Gastrocnemius medialis (tissue), 4 donors: ENCODE measurements at places on chromosomes 5 and 9.

DNA sequence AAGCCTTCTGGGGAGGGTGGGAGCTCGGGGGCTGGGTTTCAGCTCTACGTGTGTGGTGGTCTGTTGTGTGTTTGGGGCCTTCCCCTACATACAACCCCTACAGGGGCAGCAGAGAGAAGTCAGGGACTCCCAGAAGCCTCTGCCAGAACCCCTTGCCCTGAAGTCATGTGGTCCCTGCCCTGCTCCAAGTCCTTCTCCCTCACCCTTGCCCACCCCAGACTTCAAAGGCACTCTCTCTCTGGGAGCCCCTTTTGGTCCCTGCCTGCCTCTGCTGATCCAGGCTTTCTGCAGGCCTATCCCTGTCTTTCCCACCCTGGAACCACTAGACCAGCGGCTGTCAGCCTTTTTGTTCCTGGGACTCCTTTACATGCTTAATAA lies 61.1 kb upstream of the PSD2 start:
- H3K4me3 ChIP-seq, result no peak overlapping the region
- H3K27me3 ChIP-seq, result no peaks in the 10 kb centered on the region
- no peaks in the 10 kb centered on the region for H3K4me1 ChIP-seq
- no peak overlapping the region for H3K27ac ChIP-seq

DNA sequence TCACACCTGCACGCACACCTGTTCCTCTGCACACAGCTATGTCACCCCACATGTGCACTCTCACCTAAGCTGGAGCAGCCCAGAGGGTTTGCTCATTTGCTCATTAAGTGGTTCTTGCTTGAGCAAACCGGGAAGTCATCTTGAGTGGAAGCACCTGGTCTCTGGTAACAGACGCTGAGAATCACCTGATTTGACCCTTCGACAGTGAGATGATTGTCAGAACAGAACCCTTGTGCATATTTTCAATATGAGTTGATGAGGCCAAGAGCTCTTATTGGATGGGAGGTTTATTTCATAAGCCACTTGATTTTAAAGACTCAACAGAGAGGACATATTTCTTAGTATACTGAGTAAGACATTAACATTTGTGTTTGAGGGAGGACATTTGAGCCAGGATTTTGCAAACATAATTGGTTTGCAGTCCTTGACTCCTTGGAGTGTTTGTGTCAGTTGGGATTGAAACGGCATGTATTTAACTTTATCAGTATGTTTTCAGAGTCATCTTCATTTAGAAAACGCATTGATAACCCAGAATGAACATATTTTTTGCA lies 22.1 kb upstream of the LPCAT1 start:
- no peak overlapping the region for H3K4me3 ChIP-seq
- no peaks in the 10 kb centered on the region for H3K4me1 ChIP-seq
- no peaks in the 10 kb centered on the region for H3K36me3 ChIP-seq
- H3K27ac ChIP-seq, result no peak overlapping the region

DNA sequence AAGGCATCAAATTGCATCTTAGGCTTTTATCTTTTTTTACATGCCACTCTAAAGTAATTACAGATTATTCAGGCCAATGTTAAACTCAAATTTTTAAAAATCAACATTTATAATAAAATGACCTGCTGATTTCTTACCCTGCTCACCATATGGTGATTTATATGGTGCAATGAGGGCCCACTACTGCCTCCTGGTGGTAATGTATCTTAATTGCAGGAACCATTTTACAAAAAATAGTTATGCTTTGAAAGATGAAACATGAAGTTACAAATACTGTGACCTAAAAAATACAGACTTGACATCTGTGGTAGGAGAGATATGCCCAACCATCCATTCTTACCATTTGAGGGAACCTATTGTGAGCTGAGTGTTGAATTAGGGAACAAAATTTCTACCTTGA lies 292.6 kb upstream of the TAS2R1 start:
- no peak for DNase-seq
- no peaks in the 10 kb centered on the region for H3K36me3 ChIP-seq
- H3K27ac ChIP-seq, result no peak overlapping the region
- no peak overlapping the region for H3K4me3 ChIP-seq

GRCh38 chr5:16312785-16313184 lies 133.2 kb upstream of the MARCHF11 start:
- H3K27me3 ChIP-seq, result no peaks in the 10 kb centered on the region
- no peaks in the 10 kb centered on the region for H3K4me1 ChIP-seq
- H3K36me3 ChIP-seq, result no peaks in the 10 kb centered on the region
- no peak overlapping the region for H3K4me3 ChIP-seq
- no peak overlapping the region for H3K27ac ChIP-seq

DNA sequence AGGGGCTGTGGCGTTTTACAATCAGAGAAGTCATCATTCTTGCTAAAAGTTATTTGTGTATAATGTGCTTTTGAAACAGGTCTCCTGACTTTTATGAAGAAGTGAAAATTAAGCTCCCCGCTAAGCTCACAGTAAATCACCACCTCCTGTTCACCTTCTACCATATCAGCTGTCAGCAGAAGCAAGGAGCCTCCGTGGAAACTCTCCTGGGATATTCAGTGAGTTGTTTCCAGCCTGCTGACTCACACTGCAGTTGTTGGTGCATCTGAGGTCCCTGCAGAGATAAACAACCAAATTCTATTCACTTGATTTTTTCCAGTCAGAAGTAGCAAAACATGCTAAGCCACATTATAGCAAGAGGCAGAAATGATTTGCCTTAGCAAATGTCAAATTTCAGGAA lies 156.7 kb downstream of the DOCK8 start:
- no peaks in the 10 kb centered on the region for H3K27me3 ChIP-seq
- H3K27ac ChIP-seq, result peak overlapping the region; percentile 60
- H3K4me3 ChIP-seq, result peak overlapping the region; percentile 6
- no peaks in the 10 kb centered on the region for H3K36me3 ChIP-seq
- peak; percentile 39 for DNase-seq

DNA sequence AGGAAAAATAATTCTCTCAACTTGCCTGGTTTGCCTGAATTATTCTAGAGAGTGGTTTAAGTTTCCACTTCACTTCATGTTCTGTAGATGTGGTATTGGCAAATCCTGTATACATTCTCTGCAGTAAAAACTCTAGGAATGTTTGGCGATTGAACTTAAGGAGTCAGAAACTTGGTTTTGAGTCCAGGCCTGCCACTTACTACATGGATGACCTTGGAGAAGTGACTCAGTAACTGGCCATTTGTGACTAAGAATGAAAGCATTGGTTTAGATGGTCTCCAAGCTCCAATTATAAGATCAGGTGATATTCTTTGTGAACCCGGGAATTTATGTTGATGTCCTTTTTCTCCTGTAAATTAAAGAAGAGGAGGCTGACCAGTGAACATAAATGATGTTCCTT lies 233.8 kb downstream of the GAS1 start:
- H3K36me3 ChIP-seq, result no peaks in the 10 kb centered on the region
- no peak overlapping the region for H3K27ac ChIP-seq
- no peak for DNase-seq
- H3K27me3 ChIP-seq, result no peaks in the 10 kb centered on the region
- H3K4me3 ChIP-seq, result no peak overlapping the region

DNA sequence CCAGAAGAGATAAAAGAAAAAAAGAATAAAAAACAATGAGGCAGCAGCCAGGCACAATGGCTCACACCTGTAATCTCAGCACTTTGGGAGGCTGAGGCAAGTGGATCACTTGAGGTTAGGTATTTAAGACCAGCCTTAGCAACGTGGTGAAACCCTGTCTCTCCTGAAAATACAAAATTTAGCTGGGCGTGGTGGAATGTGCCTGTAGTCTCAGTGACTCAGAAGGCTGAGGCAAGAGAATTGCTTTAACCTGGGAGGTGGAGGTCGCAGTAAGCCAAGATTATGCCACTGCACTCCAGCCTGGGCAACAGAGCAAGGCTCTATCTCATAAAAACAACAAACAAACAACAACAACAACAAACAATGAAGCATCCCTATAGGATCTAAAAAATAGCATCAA lies 121.5 kb downstream of the HMHB1 start:
- no peaks in the 10 kb centered on the region for H3K36me3 ChIP-seq
- H3K4me3 ChIP-seq, result no peak overlapping the region
- no peaks in the 10 kb centered on the region for H3K27me3 ChIP-seq
- no peak overlapping the region for H3K27ac ChIP-seq
- DNase-seq, result no peak
- peaks cover 5% of the 10 kb centered on the region for H3K4me1 ChIP-seq

- H3K4me1 ChIP-seq, result no peaks in the 10 kb centered on the region
- no peaks in the 10 kb centered on the region for H3K27me3 ChIP-seq
- H3K36me3 ChIP-seq, result no peaks in the 10 kb centered on the region
- no peak overlapping the region for H3K27ac ChIP-seq
- no peak for DNase-seq
- H3K4me3 ChIP-seq, result no peak overlapping the region
Observed at GRCh38 chr9:18976709-18977531, 56.1 kb downstream of the SAXO1 start.

GRCh38 chr5:5678909-5679308 lies 256.4 kb downstream of the ICE1 start:
- no peaks in the 10 kb centered on the region for H3K4me1 ChIP-seq
- no peaks in the 10 kb centered on the region for H3K27me3 ChIP-seq
- no peak overlapping the region for H3K4me3 ChIP-seq
- DNase-seq, result peak; percentile 5
- H3K27ac ChIP-seq, result peak overlapping the region; percentile 14
- no peaks in the 10 kb centered on the region for H3K36me3 ChIP-seq

- peaks cover 34% of the 10 kb centered on the region for H3K27me3 ChIP-seq
- no peak for DNase-seq
- H3K4me1 ChIP-seq, result no peaks in the 10 kb centered on the region
- no peaks in the 10 kb centered on the region for H3K36me3 ChIP-seq
- no peak overlapping the region for H3K27ac ChIP-seq
Observed at GRCh38 chr5:1413611-1414241, 31.5 kb downstream of the SLC6A3 start.

DNA sequence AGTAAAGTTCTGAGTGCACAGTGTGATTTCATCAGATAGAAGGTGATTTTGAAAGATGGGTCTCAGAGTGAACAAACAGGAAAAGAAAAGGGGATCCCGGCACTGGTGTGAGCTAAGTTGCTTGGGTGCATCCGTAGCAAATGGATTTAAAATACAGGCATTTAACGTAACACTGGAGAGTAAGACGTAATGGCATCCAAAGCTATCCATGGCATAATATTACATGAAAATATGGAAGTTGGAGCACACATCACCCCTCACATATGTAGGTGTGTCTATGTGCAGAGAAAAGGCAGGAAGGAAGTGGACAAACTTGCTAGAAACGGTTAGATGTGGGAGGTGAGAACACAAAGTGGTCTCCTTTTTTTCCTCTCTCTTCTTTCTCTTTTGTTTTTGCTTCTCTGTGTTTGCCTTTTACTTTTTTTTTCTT lies 38.2 kb upstream of the SEMA4D start:
- H3K27ac ChIP-seq, result no peak overlapping the region
- H3K4me1 ChIP-seq, result no peaks in the 10 kb centered on the region
- no peaks in the 10 kb centered on the region for H3K36me3 ChIP-seq
- DNase-seq, result no peak
- no peaks in the 10 kb centered on the region for H3K27me3 ChIP-seq

DNA sequence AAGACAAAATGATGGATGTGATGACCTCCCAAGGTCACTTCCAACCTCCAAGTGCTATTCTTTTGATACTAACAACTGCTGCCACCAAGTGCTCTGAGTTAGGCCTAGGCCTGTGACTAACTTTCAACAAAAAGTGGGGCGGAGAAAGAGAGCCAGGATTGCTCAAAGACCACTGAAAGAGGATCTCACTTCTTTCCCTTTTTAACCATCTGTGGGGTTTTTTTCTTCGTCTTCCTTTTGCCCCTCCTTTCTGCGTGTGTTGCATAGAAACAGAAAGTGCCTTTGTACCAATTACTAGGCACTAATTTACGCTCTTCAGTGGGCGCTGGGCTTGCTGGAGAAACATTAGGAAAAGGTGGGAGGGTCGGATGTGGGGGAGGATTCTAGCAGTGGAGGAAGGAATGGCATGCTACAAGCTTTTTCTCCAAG lies 8.0 kb downstream of the KLF9 start:
- peak overlapping the region; percentile 78 for H3K27ac ChIP-seq
- no peaks in the 10 kb centered on the region for H3K36me3 ChIP-seq
- no peaks in the 10 kb centered on the region for H3K27me3 ChIP-seq
- peak overlapping the region; percentile 51 for H3K4me3 ChIP-seq
- DNase-seq, result no peak

- no peak for DNase-seq
- H3K4me1 ChIP-seq, result peaks cover 29% of the 10 kb centered on the region
- H3K27ac ChIP-seq, result peak overlapping the region; percentile 69
- no peak overlapping the region for H3K4me3 ChIP-seq
- no peaks in the 10 kb centered on the region for H3K36me3 ChIP-seq
Observed at GRCh38 chr9:110124439-110124838, 83.5 kb downstream of the C9orf152 start.

- peaks cover 46% of the 10 kb centered on the region for H3K27me3 ChIP-seq
- peak overlapping the region; percentile 60 for H3K27ac ChIP-seq
- no peak for DNase-seq
Observed at GRCh38 chr5:1930880-1931603, 48.3 kb upstream of the IRX4 start.

- H3K27me3 ChIP-seq, result no peaks in the 10 kb centered on the region
- peak; percentile 77 for DNase-seq
Observed at GRCh38 chr5:134371834-134372340, 518 bp downstream of the UBE2B start.

DNA sequence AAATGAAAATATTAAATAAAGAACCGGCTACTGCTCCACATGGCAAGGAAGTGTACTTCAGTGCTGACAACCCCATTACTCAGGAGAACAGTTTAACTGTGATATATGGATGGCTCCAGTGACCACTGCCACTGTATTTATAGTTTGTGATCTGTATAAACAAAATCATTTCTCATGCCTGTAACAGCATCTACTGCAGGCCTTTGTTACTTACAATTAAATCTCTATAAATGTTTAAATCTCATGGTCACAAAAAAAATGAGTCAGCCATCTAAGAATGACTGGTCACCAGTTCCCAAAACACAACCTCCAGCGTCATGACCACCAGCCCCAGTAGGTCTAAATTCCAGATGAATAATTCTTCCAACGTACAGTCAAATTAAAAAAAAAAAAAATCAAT lies 24.6 kb downstream of the SERINC5 start:
- no peak overlapping the region for H3K4me3 ChIP-seq
- DNase-seq, result no peak
- no peaks in the 10 kb centered on the region for H3K4me1 ChIP-seq
- H3K36me3 ChIP-seq, result no peaks in the 10 kb centered on the region
- H3K27ac ChIP-seq, result no peak overlapping the region

DNA sequence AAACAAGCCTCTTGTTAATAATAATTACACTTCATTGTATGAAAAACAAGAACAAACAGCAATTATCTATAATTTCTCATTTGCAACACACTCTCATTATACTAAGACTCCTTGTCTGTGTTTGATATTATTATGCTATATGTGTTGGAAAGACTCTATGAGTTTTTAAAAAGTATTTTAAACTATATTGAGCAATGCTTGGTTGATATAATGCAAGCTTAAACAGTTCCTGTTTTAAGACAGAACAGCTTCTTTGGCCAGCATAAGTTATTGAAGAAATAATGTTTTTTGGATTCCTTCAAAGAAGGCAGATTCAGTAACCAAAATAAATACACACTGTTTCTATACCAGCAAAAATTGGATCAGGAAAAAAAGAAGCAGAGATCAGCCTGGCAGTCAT lies 871.4 kb downstream of the MAT2B start:
- no peaks in the 10 kb centered on the region for H3K27me3 ChIP-seq
- no peak for DNase-seq
- H3K4me3 ChIP-seq, result no peak overlapping the region
- no peak overlapping the region for H3K27ac ChIP-seq
- H3K36me3 ChIP-seq, result no peaks in the 10 kb centered on the region

- peak overlapping the region; percentile 93 for H3K27ac ChIP-seq
- H3K4me1 ChIP-seq, result peaks cover 55% of the 10 kb centered on the region
- peak; percentile 98 for DNase-seq
- peaks cover 2% of the 10 kb centered on the region for H3K36me3 ChIP-seq
Observed at GRCh38 chr9:34993502-34994259, 4.1 kb downstream of the DNAJB5 start.

- H3K27me3 ChIP-seq, result no peaks in the 10 kb centered on the region
- no peak overlapping the region for H3K4me3 ChIP-seq
- H3K4me1 ChIP-seq, result no peaks in the 10 kb centered on the region
- H3K36me3 ChIP-seq, result no peaks in the 10 kb centered on the region
- DNase-seq, result no peak
Observed at GRCh38 chr5:27465140-27465539, 426.8 kb upstream of the CDH9 start.
